ENCODE measurements at places on chromosomes 7 and 10. TPM values are rescaled to one million over a fixed set of nuclear protein-coding genes. Genes with fewer than 3 reads are reported as not detected.

GRCh38 chr7:18844735-18845134, 272.7 kb downstream of the TWIST1 start:
- DNase-seq, result no peak

GRCh38 chr10:116104210-116104932, 168.6 kb downstream of the GFRA1 start:
- no peak for DNase-seq

GRCh38 chr7:125363873-125364272, 434.2 kb upstream of the POT1 start:
- no peak for DNase-seq

DNA sequence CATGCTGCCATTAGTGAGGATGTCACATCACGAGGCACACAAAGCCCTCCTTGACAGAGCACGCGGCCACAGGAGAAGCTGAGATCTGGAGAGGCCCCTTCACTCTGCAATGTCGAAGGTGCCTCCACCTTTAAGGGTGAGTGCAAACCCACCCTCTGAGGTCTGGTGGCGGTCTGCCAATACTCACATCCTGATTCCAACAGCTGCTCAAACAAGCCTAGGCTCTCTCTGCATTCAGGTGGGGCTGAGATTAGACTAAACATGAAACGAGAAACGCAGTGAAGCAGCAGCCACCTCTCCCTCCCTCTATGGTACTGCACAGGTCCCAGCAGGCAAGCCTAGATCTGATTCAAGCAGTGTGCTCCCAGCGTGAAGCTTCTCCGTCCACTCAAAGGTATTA, 151.8 kb downstream of the TCERG1L start:
- no peak for DNase-seq

Gene LIPM
- not detected for polyA plus RNA-seq

Gene BTBD16
- polyA plus RNA-seq, result 1.6 TPM

DNA sequence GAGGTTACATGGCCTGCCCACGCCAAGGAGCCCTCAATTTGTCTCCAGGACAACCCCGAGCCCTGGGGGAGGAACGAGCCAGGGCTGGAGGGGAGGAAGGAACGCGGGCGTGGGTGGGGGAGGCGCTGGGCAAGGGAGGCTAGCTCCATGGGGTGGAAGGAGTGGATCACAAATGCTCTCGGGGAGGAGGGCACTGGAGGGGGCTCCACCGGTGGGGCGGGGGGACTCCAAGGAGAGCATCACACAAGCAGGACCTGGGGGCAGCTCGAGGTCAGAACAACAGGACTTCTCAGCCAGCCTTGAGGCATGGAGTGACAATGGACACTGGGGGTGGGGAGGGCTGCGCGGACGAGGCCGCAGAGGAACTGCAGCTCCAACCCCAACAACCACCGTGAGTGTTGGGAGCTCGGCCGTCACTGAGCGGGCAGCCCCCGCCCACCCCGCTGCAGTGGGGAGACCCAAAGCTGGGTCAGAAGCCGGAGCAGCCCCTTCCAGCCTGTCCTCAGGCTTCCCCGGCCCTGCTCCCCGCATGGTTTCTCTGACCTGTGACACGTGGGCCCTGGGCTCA, 41.1 kb downstream of the STK32C start:
- no peak for DNase-seq

Gene CFAP70
- 12.0 TPM for polyA plus RNA-seq

- DNase-seq, result no peak
Measured at GRCh38 chr10:58393317-58393716, 8.1 kb downstream of the TFAM start.

GRCh38 chr7:120738816-120739215, 119.1 kb downstream of the TSPAN12 start:
- DNase-seq, result no peak

DNA sequence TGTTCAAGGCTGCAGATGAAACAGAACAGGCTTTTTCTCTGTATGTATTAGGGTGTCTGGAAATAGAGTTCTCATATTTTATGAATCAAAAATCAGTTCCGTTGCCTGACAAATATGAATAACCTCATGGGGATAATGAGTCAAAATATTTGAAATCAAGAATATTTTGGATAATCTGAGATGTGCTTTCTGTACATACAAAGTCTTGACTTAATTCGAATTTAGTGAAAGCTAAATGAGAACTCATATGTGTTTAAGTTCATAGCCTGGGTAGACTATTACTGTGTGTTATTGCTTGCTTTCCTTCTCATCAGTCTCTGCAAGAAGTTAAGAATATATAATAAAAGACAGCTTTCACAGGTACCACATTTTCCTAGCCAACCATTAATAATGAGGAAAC, 689.0 kb downstream of the REEP3 start:
- no peak for DNase-seq

Gene AGR3
- polyA plus RNA-seq, result 3.2 TPM

Gene ADRA2A
- 4.5 TPM for polyA plus RNA-seq

- peak; percentile 10 for DNase-seq
Measured at GRCh38 chr7:130667593-130668257, 823 bp downstream of the COPG2 start.

- no peak for DNase-seq
Measured at GRCh38 chr7:41280491-41280890, 422.4 kb downstream of the INHBA start.

- no peak for DNase-seq
Measured at GRCh38 chr7:136000288-136000913, 23.2 kb upstream of the MTPN start.

Gene PALD1
- 11.6 TPM for polyA plus RNA-seq

DNA sequence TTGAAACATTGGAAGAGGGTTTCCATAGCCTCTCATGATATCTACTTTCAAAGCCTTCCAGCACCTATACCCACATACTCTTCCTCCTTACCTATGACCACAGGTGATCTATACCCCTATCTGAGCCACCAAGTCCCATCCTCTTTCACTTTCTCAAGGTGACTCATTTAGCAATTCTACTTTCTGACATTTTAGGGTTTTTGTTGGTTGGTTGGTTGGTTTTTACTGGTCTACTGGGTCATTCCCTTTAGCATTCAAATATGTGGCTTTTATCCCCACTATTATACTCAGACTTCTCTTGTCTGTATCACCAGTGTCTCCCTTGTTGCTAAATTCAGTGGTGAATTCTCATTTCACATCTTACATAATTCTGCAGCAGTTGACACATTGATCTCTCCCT, 130.4 kb upstream of the STEAP4 start:
- DNase-seq, result no peak

- DNase-seq, result no peak
Measured at GRCh38 chr7:75611557-75612178, 119.5 kb downstream of the SPDYE5 start.

DNA sequence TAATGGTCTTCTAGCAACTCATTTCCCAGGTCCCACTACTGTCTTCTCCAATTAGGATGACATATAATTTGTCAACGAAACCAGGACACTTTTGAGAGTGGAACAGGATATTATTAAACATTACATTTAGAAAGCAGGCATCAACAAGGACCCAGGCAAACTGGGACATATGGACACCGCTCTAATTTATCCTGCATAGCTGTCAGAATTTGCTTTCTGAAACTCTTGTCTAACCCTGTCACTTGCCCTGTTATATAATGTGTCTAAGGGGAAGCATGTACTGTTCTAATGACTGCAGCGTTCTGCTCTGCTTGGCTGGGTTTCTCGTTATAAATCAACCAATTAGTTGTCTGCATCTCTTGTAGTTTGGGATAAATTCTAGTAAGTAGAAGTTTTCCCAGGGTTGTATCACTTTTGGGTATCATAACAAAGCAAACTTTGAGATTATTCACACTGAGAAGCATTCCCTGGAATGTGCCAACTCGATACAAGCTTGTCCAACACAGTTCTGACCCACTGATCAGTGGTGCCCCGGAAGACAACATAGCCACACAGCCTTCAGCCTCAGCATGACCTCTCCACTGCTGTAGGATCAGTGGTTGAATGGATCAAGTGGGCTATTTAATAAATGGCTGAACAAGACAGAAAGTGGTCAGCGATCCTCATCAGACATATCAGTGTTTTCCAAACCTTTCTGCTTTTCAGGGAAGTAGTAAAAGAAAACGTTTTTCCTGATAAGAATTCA, 228.1 kb downstream of the KIF20B start:
- DNase-seq, result no peak

DNA sequence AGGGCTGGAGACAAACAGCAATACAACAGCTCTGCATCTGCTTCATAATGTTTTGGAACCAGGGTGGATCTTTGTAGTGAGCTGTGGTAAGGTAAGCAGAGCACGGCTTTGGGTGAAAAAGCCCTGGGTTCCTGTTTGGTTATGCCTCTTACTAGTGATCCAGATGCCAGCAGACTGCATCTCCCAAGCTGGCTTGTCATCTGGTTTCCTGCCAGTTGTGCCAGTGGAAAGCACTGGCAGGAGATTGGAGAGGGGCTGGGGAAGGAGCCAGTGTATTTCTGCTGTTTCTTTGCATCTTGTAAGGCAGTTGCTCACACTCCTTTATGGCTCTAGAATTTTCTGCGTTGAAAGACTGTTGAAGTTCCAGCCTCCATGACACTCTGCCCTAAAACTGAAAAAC, 137.6 kb downstream of the TSPAN12 start:
- DNase-seq, result no peak

- no peak for DNase-seq
Measured at GRCh38 chr7:1530946-1531262, 402 bp downstream of the MAFK start.

Gene CALHM2
- 15.0 TPM for polyA plus RNA-seq

GRCh38 chr10:51074238-51075028, at the start of gene PRKG1:
PRKG1 (plus strand) TSS chr10:51074487.
- peak; percentile 43 for DNase-seq

GRCh38 chr10:95896071-95896850, 11.5 kb upstream of the CC2D2B start:
- DNase-seq, result no peak

- DNase-seq, result no peak
Measured at GRCh38 chr7:43480581-43480980, 102.3 kb upstream of the STK17A start.

Gene TAS2R4
- polyA plus RNA-seq, result 1.6 TPM

GRCh38 chr7:55413442-55413841, 48.3 kb downstream of the LANCL2 start:
- DNase-seq, result no peak

DNA sequence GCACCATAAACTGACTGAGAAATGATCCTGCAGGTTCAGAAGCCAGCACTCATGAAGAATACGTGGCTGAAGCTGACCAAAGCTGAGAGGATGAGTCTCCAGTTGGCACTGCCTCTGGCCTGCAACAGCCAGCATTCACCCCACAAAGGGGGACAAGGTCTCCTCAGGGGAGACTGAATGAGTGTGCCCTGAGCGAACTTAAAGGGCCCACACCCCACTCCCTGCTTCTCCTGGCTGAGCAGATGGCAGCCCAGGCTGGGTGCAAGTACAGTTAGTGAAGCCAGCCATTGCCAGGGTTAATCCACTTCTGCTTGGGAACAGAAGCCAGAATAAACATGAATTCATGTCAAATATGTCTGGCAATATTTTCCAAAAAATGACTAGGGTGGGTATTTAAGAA, 98.1 kb downstream of the PPP1R17 start:
- no peak for DNase-seq

Gene PTPRE
- polyA plus RNA-seq, result 6.8 TPM

Gene PON3
- polyA plus RNA-seq, result 1.6 TPM

DNA sequence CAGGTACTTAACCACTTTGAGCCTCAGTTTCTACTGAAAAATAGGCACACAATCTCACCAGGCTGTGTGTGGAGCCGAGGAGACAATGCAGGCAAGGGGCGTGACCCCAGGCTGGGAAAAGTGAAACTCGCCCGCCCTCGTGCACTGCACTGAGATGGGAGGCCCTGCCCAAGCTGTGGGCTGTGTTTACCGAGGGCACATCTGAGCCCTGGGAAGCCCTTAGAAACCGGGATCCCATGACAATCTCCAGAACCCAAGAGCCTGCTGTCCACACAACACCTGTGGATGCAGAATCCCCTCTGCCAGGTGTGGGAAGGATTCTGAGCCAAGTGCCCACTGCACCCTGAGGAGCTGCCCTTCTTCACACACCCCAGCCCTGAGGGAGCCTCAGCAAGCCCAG, 198.3 kb downstream of the GRID1 start:
- no peak for DNase-seq

Gene LRIT1
- not detected for polyA plus RNA-seq

DNA sequence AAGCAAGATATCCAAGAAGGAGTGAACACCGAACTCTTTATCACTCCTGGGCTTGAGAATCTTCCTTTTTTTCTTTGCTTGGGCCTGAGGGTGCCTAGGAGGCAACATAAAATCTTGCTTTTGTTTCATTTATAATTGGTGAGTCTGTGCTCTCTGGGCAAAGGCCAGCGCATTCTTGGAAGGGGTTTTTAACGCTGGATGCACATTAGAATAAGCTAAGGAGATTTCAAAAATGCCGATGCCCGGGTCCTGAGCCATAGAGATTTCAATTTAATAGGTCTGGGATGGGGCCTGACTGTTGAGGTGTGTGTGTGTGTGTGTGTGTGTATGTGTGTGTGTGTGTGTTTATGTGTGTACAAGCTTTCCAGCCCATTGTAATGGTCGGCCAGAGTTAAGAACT, 62.0 kb upstream of the SORCS3 start:
- DNase-seq, result no peak

DNA sequence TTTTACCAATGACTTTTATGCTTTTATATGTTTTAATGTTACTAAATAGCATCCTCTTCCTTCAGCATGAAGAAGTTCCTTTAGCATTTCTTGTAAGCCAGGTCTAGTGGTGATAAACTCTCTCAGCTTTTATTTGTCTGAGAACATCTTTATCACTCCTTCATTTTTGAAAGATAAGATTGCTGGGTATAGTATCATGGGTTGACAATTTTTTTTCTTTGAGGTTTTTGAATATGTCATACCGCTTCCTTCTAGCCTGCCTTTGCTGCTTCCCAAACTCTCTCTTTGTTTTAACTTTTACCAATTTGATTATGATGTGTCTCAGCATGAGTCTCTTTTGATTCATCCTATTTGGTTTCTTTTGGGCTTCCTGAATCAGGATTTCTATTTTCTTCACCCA, 108.2 kb upstream of the KAT6B start:
- no peak for DNase-seq

DNA sequence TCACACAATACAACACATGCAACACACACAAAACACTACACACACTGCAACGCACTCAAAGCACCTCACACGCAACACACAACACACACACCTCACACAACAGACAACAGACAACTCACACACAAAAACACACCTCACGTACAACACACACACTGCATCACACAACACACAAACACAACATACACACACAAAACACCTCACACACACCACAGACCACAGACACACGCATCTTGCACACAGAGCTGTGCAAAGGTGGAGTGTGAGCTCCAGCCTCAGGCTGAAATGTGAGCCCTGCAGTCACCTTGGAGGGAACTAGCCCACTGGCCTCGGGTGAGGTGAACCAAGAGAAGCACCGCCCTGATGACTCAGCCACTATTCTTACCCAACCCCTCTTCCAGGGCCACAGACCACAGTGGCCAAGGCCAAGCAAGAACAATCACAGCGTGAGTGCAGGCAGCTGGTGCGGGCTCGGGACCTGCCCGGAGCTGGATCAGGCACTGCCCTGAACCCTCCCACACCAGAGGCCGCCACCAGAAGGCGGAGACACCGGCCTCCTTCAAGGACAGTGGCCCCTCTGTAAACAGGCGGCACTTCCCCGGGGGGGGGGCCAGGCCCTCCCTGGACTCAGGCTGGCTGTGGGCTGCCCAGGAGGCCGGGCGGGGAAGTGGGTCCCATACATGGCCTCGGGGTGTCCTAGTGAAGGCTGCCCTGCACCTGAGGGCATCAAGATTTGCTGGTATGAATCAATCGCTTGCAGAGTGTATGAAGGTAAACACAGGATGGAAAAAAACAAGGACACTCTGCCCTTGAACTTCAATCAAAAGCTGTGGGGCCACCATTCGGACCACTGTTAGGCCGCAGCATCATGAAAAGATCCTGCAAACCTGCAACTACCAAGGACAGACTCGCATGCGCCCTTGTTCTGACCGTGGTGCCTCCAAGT, 106.7 kb downstream of the TNS3 start:
- no peak for DNase-seq

GRCh38 chr10:119667562-119668328, 16.6 kb downstream of the BAG3 start:
- DNase-seq, result no peak

All from right renal pelvis (tissue), 4 donors.